Iris pigment epithelial cell (primary cell): ENCODE measurements at places on chromosomes 3 and 15.

- DNase-seq, result no peak
These were observed 83.9 kb downstream of the PPARG start for GRCh38 chr3:12372741-12373280.

- peak; percentile 35 for DNase-seq
These were observed 50.6 kb downstream of the TBL1XR1 start for GRCh38 chr3:177146646-177147045.

DNA sequence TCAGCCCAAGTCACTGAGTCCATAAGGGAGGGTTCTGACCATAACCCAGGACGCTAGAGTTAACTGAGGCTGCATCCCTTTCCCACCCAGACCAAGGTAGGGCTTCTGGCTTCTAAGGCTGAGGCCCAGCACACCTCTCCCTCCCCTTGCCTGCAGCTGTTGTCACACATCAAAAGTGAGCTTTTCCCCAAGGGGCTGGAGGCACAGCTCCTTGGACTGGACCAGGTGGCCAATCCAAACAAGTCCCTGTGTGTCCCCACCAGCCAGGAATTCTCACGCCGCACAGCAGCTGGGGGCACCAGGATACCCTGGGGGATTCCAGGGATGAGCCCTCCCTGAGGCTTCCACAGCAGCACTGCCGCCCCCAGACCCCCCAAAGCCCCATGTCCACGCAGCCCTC is 22.3 kb upstream of the ISLR2 start:
- no peak for DNase-seq

DNA sequence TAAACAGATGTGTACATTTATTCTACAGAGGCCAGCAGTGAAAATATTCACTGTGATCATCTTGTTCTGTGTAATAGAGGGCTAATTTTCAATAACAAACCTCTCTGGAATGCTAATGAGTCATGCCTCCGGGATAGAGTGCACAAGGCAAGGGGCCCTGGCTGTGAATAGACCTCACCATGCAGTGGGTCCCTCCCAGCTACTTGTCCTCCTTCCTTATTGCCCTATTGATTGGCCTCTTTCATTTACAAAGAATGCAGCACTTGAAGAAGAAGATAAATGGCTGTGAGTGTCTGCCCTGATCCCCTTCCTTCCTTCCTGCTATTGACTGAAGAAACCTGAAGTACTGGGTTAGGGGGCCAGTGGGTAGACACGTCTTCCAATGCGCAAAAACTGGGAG is 436.3 kb downstream of the WDR72 start:
- no peak for DNase-seq

DNA sequence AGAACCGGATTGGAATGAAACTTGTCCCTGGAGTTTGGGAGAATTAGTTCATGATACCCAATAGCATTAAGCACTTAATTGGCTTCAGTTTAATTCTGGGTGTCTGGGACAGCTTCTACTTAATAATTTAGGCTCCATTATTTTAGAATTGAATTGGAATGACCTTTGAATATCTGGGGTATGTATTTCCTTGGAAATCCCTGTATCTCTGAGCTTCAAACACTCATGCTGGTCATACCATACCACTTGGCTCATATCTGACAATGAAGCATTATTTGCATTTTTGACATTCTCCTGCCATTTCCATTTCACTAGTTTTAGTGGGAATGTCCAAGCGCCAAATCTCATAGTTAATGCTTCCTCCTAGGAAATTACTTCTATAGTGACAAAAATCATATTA is 393.1 kb downstream of the DIPK2A start:
- DNase-seq, result peak; percentile 34

DNA sequence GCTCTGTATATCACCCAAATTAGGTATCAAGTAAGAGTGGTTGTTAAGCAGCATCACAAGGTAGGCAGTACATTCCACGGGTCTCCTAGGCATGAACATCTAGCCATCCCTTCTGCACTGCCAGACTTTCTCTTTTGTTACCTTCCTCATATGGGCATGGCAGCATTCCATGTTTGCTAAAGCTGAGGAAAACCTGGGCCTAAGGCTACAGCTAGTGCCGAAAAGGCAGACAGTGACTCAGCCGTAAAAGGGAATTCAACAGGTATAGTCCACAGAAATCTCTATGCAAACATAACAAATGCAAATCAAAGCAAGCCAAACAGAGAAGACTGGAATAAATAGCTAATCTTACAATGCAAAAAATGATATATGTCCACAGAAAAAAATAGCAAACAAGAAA is 645.4 kb downstream of the ZBBX start:
- no peak for DNase-seq

DNA sequence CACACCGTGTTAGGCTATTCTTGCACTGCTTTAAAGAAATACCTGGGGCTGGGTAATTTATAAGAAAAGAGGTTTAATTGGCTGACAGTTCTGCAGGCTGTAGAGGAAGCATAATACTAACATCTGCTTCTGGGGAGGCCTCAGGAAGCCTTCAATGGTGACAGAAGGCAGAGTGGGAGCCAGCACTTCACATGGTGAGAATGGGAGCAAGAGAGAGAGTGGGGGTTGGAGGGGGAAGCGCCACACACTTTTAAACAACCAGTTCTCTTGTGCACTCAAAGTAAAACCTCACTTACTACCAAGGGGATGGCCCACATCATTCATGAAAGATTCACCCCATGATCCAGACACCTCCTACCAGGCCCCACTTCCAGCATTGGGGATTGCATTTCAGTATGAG is 181.1 kb downstream of the APBA2 start:
- no peak for DNase-seq

- peak; percentile 27 for DNase-seq
These were observed 36.2 kb upstream of the COL6A6 start for GRCh38 chr3:130480736-130481135.

GRCh38 chr15:42547918-42548248 is 710 bp downstream of the LRRC57 start:
- DNase-seq, result peak; percentile 78

DNA sequence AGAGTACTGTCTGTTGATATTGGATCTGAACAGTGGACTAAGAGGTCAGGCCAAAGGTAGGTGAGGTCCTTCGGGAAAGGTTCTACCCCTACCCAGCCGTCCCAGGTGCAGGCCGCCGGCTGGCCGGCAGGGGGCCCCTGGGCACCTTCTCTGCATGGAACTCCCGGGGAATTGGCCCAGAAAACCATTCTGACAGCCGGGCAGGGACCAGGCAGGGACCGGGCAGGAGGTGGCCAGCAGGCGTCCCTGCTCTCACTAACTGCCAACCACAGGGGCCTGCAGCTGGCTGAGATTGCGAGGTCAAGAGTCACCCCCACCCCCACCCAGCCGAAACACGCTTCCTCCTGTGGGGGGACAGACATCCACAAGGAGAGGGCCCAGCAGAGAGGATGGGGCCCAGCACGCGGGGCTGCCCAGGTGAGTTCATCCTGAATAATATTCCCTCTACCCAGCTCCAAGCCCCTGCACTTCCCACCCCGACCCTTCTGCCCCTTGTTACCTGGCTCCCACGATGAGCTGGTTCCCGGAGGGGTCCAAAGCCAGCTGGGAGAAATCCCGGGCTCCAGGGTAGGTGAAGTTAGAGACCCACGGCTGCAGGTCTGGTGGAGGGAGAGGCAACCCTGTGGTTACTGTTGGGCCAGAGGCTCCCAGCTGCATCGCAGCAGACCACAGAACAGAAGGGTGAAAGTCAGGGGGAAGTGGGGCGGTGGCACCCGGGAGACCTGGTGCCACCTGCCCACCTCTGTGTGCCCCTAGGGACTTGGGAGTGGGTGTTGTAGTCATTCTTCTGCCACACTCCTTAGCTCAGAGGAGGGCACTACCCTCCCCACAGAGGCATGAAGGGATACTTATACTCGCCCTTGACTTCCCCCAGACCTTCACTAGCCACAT is 84.4 kb downstream of the SEMA5B start:
- DNase-seq, result peak; percentile 38

GRCh38 chr3:124133366-124133940 is 141.5 kb upstream of the ROPN1 start:
- no peak for DNase-seq
